Thoracic aorta (tissue), 2 donors: ENCODE measurements at places on chromosomes 3 and 15.

DNA sequence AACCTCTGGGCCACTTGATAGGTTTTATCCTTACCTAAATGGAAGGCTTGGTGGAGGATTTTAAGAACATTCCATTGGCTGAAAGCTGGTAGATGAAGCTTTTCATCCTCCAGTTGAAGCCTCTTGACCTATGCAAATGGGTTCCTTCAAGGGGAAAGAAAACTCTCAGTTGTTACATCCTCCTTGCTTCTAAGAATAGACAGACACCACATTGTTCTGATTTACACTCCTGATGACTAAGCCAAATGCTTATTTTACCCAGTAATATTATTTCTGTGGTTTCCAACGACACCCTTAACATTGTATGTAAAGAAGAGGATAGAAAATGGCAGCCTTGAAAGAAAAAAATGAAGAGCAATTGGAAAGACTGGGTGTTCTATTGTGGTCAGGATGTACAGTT, 480.5 kb downstream of the OTOL1 start:
- no peak for DNase-seq

DNA sequence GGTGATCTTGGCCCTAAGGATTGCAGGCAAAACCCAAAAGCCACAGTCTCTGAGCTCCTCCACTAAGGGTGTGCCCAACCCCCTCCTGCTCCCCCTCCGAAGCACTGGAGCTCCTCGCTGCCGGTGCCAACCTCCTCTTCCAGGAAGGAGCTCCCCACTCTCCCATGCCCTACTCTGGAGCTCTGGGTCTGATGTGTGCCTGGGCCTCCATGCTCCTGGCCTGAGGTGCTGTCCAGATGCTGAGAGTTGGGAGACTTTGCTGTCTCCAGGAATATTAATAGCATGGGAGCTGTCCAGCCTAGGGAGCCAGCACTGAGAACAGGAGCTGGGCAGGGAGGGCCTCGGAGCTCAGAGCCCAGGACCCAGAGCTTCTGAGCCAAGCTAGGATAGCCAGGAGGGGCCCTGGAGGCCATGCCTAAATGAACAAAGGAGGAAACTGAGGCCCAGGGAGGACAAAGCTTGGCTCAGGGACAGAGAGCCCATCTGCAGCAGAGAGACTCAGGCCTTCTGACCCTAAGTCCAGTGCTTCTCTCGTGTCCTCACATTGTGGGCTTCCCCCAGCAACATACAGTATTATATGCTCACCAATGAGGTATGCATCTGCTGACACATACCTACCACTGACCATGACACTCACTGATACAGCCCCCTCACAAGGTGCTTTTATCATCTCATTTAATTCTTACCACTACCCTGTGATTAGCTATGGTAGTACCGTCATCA, 36.9 kb upstream of the HERC1 start:
- no peak for DNase-seq

GRCh38 chr3:34678575-34678974, 880.1 kb downstream of the PDCD6IP start:
- DNase-seq: no peak

GRCh38 chr15:98967916-98968315, 39.7 kb downstream of the PGPEP1L start:
- no peak for DNase-seq

DNA sequence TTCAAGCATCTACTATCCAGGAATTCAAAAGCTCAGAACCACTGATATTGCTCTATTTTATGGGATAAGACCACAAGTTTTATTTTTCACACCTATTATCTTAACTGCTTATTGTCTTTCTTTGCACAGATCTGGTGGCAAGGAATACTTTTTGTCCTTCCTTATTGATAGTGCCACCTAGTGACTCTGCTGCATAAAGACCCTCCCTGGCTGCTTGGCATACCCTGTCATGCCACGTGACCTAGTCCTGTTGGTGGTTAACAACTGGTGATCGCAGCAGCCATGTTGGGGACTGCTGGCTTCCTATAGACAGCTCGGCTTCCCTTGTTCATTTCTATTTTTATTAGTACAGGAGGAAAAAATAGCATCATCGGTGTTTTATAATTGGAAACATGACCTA, 236.3 kb downstream of the MEX3B start:
- no peak for DNase-seq

DNA sequence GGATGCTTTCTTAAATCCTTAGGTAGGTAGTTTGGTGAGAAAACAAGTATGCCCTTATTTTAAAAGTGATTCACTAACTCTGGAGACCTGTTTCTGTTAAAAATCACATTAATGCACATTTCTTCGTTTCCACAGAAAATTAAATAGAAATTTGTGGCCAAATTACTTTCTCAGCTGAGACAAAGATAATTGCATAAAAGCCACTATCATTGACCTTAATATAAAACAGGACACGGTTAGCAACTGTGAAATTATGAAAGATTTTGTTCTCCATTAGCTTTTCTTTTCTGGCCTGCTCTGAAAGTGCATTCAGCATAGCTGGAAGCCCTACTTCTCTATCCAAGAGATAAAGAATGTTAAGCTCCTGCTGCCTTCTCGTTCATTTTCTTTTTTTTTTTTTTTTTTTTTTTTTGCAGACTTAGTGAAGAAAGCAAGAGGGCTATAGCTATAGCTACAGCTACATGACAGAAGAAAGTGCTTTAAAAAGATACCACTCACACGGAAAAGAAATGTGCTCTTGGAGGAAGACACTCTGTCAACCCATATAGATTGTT, 576.9 kb downstream of the OTOL1 start:
- DNase-seq: no peak

- no peak for DNase-seq
Measured at GRCh38 chr3:13162549-13163320, 89.5 kb upstream of the IQSEC1 start.

- no peak for DNase-seq
Measured at GRCh38 chr15:68439506-68439905, 7.5 kb upstream of the ITGA11 start.

DNA sequence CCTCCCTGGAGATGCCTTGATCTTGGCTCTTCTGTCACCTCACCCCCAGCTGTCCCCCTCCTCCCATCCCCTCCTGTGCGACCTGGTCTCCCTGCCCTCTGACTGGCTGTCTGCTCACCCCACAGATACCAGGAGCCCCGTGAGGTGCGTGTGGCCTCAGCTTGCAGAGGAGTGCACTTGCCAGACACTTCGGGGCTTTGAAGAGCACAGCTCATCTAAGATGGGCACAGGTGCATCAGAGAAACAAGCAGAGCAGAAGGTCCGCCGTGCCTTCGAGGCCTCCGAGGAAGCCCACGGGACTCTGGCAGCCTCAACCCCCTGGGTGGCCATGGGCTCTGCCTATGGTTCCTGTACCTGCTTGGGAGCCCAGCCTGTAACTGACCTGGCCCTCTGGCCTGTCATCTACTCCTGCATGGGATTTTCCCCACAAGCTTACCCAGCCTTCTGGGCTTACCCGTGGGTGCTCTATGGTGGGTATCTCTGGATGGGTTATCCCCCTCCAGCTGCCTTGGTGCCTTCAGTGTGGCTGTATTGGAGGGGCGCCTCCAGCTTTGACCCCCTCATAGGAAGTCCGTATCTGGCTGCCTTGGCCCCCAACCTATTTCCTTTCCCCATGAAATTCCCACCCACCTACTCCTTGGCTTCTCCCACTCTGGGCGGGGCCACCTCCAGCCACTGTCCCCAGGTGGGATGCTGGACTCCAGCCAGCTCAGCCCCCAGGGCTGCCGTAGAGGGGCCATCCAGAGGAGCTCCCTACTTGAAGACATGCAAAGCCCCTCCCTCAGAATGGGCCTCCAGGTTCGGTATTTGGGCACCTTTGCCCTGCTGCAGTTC, 3.8 kb downstream of the PRR23E start:
- DNase-seq: no peak

GRCh38 chr3:104521606-104522336, 844.9 kb upstream of the ALCAM start:
- DNase-seq: no peak

- DNase-seq: no peak
Measured at GRCh38 chr3:61725851-61726333, 164.5 kb downstream of the PTPRG start.

GRCh38 chr3:195907684-195907933, 742 bp downstream of the TNK2 start:
- DNase-seq: no peak

DNA sequence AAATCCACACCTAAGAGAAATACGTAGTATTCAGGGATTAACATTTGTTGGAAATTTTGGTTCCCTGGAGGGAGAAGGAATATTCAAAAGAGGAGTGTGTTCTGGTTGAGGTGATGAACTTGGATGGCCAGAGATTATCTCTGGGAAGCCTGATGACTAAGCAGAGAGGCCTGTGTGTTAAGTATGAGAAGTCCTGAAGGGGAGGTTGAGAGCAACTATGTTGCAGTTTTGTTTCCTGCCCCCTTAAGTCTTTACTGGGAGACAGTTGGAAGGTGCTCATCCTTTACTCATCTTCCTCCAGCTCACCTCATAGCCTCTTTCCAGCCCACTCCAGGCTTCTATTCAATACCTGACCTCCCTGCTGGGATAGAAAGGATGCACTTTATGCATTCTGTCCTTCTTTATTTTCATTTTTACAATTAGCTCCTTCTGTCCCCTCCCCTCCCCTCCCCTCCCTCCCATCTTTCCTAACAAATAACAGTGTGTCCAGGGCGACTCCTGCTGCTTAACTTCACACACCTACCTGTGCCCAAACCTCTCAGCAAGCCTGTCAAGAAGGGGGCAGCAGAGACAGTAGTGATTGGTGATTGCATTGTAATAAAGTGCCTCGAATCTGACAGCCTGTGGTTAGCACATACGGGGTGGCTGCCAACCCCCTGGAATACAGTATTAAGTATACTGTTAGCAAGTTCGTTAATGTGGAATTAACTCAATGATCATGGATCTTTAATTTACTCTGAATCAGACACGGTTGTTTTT, 11.9 kb downstream of the RAP2B start:
- DNase-seq: no peak

DNA sequence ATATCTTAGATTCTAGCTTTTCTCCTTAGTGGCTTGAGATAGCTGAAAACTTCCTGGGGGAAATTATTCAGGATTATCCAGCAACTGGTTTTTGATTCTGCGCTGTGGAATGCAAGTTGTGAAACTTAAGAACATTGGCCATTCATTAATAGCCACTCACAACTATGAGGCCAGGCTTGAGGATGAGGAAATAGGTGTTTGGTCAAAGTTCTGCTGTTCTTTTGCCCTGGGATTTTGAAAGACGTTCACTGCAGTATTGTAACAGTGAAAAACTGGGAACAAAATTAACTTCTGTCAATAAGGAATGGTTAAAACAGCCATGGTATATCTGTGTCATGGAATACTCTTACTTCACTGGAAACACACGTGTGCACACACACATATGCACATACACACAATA, 44.1 kb downstream of the CTXND1 start:
- DNase-seq: no peak

- DNase-seq: no peak
Measured at GRCh38 chr3:164222197-164222596, 856.1 kb downstream of the SI start.

DNA sequence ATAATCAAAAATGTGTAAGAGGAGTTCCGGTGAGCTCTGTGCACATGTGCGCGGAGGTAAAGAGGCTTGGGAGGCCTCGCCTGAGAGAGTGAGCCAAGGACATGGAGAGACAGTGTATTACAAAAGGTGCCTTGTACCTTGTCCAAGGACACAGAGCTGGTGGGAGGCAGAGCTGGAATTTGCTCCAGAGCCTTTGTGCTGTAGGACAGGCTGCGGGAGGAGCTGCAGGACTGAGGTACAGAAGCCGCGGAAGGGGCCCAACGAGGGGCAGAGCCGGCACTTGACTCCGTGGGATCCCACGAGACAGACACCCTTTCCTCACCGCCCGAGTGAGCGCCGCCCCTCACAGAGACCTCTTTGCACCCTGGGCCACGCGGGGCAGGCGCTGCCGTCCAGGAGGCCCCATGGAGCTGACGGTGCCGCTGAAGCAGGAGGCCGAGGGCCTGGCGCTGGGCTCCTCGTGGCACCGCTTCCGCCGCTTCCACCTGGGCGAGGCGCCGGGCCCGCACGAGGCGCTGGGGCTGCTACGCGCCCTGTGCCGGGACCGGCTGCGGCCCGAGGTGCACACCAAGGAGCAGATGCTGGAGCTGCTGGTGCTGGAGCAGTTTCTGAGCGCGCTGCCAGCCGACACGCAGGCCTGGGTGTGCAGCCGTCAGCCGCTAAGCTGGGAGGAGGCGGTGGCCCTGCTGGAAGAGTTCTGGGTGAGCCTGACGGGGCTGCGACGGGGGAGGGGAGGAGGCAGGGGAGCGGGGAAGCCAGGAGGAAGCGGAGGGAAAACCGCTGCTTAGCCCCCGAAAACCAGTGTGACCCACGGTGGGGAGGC, 68.7 kb downstream of the SLTM start:
- no peak for DNase-seq

DNA sequence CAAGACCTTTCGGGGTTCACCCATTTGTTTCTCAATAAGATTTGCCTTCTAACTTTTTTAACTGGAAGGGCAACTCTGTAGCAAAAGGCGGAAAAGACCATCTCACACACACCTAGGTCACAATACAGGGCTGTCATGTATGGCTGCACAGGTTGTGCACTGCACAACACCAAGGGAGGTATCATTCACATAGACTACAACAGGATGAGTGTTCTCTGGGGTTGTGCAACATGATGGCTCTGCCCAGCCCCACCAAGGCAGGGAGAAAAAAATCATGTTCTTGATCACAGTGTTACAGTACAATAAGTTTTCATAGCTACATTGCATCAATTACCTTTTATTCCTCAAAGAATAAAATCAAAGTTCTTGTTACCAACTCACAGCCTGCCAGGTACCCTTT, 52.8 kb downstream of the ANXA2 start:
- no peak for DNase-seq

DNA sequence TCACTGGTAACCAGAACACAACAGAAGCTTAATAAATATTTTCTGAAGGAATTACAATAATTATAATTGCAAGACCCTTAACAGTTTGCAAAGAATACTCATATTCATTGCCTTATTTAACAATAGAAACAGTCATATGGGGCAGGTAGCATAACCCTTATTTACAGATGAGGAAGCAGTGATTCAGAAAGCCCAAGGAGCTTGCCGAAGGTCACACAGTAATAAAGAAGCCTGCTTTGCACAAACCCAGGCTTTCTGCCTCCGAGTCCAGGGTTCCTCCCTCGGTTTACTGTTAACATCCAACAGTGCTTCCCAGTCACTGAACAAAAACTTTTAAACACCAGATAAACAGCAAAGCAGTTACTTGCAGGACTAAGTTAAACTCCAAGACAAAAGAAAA, 35.3 kb downstream of the SRGAP3 start:
- no peak for DNase-seq

GRCh38 chr3:27590437-27591298, 106.5 kb upstream of the SLC4A7 start:
- no peak for DNase-seq

DNA sequence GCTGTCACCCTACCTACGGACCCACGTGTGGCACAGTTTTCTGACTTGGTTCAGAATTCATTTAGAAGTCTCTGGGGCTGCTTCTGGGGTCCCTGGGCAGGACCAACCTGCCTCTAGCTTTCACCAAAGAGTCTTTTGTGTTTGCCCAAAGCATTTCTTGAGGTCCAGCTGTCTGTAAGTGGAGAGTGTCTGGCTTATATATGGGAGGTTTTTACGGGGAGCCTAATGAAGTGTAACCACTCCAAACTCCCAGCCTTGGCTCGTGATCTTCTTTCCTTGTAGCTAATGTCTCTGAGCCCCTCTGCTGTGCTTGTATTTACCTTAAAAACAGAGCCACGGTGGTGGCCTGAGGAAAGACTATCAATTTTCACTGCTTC, 109.0 kb upstream of the CTDSPL start:
- DNase-seq: no peak
